ENCODE measurements at places on chromosomes 12 and 14.

DNA sequence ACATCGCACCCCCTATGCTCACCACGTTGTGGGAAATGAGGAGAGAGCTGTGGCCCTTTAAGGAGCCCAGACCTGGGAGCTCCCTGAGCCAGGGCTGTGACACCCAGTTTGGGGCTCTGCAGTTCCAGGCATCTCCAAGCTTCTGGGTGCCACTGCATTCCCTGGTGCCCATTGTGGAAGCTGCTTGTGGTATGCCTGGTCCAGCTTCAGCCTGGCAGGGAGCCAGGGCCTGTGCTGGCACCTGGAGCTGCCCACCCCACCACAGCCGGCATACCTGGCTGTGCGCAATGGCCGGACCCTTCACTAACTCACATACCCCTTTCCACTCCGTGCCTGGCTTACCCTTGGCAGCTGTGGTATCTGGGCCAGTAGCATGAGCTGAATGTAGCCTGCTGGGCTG, 107.9 kb upstream of the OR4E1 start:
- no peak for DNase-seq

GRCh38 chr14:40280652-40281051, 848.4 kb upstream of the FBXO33 start:
- DNase-seq = no peak

DNA sequence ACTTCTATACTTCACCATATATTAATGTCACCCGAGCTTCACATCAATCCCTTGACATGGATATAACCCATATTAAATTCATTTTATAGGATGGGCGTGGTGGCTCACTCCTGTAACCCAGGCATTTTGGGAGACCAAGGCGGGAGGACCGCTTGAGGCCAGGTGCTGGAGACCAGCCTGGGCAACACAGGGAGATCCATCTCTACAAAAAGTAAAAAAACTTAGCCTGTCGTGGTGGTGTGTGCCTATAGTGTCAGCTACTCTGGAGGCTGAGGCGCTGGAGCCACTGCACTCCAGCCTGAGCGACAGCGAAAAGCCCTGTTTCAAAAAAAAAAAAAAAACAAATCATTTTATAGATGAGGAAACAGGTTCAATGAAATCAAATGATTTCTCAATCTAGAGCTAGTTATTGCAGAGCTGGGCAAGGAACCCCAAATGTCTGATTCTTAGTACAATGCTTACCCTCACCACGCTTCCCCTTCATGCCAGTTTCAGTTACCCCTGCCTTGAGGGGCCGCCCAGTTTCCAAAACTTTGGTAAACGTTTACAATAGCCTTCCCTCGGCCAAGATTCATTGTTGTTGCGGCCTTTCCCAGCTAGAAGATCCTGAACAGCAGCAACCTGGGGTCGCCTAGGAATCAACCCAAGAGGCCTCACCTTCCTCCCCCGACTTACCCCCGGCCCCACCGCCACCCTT, 751 bp downstream of the PSMB5 start:
- no peak for DNase-seq

- DNase-seq = no peak
These were observed 79.1 kb upstream of the ATP2B1 start for GRCh38 chr12:89787763-89788162.

- no peak for DNase-seq
These were observed 67.5 kb upstream of the CPSF6 start for GRCh38 chr12:69171881-69172280.

DNA sequence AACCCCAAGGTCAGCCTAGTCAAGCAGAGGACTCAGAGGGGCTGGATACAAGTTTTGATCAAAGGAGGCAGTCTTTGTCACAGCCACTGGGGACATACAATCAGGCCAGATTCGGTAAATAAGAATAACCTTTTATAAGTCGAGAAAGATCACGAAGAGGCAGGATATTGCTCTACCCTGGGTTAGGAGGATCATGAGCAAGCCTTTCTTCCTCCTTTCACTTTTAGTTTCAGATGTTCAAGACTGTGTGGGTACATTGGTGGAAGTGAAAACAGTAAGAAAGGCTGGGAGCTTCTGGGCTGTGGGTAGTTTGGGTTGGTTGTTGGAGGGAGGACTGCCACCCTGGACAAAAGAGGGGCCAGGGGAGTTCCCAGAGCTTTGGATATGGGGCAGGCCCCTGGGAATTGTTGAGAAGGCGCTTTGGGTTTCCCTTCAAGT, 127.7 kb downstream of the SNAPC1 start:
- no peak for DNase-seq

DNA sequence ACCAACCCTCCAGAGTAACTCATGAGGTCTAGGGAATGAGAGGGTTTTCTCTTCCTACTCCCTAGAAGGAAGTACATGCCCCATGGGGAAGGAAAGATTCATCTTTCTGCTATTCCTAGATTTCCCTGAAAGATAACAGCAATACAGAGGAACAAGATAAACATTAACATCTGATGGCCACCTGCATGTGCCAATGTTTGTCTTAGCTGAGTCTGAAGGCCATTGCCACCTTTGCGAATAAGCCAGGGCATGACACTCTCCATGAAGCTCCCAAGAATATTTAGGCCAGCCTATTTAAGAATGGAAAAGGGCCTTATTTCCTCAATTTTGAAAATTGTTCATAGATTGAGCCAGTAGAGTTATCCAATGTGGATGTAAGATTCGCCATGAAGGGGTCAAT, 26.0 kb downstream of the IGF1 start:
- no peak for DNase-seq

- no peak for DNase-seq
These were observed 84.1 kb downstream of the TTC7B start for GRCh38 chr14:90732139-90732538.

GRCh38 chr12:125208942-125209341, 143.7 kb downstream of the AACS start:
- DNase-seq = no peak

DNA sequence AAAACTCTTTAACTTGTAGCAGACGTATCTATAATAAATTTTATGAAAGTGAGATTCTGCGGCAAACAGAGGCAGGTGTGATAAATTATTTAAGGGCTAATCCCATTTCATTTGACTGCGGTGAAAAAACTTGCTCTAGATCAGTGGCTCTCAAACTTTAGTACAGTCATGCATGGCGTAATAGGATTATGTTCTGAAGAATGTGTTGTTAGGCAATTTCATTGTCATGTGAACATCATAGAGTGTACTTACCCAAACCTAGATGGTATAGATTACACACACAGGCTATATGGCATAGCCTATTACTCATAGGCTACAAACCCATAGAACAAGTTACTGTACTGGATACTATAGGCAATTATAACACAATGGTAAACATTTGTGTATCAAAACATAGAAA, 83.7 kb downstream of the HEATR5A start:
- no peak for DNase-seq

DNA sequence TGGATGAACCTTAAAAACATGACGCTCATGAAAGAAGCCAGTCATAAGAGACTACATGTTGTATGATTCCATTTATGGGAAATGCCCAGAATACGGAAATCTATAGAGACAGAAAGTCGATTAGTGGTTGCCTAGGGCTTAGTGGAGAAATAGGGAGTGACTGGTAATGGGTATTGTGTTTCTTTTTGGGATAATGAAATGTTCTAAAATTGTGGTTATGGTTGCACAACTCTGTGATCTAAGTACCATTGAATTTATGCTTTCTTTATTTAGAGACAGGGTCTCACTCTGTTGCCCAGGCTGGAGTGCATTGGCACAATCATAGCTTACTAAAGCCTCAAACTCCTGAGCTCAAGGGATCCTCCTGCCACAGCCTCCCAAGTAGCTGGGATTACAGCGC, 8.0 kb downstream of the RBMS2 start:
- DNase-seq = no peak

- no peak for DNase-seq
These were observed 38.7 kb downstream of the MAP1LC3B2 start for GRCh38 chr12:116597886-116598285.

- DNase-seq = no peak
These were observed 46.2 kb downstream of the C14orf132 start for GRCh38 chr14:96085369-96085768.

- DNase-seq = peak; percentile 29
These were observed 44.2 kb downstream of the KCTD10 start for GRCh38 chr12:109432842-109433304.

- DNase-seq = no peak
These were observed 123.0 kb downstream of the ESRRB start for GRCh38 chr14:76498976-76499375.

DNA sequence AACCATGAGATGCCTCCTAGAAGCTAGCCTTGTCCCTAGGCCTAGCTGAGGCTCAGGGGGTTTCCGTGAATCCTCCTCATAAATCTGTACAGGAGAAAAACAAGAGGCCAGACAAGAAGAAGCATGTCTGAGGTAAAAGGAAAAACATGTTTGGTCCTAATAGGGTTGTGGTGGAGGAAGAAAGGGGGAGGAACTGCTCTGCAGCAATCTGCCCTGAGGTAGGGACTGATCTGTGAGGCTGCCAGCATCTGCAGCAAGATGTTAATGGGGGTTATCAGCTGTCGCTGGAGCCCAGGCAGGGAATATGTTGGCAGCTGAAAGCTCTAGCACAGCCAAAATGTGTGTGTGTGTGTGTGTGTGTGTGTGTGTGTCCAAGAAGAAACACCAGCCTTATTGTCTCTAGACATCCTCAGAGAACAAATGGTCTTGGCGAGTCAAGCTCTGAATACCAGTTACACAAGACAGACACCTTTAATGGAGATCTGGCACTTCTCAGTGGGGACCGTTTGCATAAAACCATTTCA, 218.5 kb downstream of the NUAK1 start:
- DNase-seq = no peak

- no peak for DNase-seq
These were observed 47.9 kb downstream of the MAP1LC3B2 start for GRCh38 chr12:116607039-116607438.

DNA sequence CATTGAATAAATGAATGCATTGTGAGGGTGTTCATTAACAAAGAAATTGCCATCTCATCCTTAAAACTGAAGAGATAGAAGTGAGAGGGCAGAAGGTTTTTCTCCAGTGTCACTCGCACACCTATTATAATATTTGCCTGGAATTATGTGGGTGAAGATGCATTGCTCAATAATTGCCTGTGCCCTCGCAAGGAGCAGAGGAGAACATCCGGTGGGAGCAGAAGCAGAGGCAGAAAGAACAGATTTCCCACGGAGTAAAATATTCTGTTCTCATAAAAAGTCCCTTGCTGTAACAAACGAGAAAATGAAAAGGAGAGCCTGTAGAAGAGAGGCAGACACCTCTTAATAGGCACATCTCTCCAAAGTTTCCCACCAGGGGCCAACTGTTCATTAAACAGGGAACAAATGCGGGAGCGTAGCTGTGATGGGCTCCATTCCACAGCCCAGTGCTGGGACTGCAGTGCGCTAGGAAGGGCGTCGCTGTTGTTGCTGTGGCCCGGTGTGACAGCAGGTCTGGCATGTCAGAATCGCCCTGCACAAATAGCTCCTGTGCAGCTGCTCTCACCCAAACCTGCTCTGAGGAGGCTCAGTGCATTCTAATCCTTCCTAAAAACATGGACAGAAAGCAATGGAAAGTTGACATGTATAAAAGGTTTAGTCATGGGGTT, 359.8 kb downstream of the APAF1 start:
- DNase-seq = no peak

- DNase-seq = no peak
These were observed 35.9 kb upstream of the FOS start for GRCh38 chr14:75242546-75243273.

GRCh38 chr14:37844614-37845013, 249.2 kb downstream of the TTC6 start:
- DNase-seq = no peak

DNA sequence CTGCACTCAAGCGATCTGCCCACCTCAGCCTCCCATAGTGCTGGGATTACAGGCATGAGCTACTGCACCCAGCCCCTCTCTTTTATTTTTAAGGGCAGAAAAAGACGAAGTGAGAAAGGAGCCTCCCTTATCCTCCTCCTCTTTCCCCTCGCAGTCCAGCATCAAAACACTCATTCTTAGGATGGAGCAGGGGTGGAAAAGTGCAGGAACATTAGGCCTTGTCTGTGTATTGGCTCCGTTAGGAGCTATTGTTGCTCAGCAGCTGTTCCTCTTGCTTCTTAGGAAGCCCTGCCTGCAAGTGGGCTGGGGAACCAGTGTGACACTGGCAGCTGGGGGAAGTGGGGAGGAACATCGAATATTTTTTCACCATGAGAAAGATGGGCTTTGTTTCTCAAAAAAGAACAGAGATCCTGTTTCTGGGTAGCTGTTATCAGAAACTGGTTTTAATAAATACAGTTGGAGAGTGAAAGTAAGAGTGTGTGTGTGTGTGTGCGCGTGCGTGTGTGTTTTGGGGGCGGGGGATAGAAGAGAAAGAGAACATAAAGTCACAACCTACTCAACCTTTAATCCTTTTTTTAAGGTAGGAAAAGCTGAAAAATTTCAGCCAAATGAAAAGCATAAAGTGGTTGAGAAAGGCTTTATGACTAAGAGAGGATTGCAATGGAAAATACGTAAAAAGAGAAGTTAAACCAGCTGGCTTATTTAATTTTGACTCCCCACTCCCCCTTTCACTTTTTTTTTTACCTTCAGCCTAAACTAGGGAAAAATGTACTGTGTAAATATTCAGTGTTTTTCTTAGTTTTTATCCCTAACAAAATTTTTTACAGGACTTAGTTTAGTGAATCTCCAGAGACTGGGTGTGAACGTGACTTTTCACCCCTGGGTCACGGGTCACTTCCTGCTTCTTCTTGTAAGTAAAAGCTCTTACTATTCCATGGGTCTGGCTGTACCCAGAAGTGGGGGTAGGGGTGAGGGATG, 197.2 kb upstream of the PLEKHG7 start:
- no peak for DNase-seq

GRCh38 chr12:26003065-26003464, 44.6 kb downstream of the RASSF8 start:
- DNase-seq = no peak

GRCh38 chr14:85620947-85621346, 91.0 kb downstream of the FLRT2 start:
- no peak for DNase-seq

DNA sequence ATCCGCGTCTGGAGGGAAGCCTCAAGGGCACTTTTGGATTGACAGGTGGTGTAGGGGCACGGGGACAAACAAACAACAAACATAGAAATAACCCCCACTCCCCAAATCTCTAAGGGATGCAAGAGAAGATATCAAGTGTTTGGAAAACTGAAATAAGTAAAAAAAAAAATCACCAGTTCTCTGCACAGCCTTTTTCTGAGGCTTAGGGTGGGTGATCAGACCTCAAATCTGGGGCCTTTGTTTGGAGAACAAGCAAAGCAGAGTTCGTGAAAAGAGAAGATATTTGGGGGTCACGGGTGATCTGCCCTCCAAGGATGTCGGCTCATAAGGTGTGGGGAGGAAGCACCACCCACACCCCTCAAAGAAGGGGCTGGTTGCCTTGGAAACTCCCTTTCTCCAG, 10.7 kb downstream of the TBX5 start:
- DNase-seq = no peak

GRCh38 chr12:20132818-20133217, 235.5 kb upstream of the PDE3A start:
- DNase-seq = no peak
